ENCODE measurements at places on chromosomes 6 and 20.

- no peak for DNase-seq
These were observed 38.2 kb downstream of the CAP2 start for GRCh38 chr6:17431581-17431980.

DNA sequence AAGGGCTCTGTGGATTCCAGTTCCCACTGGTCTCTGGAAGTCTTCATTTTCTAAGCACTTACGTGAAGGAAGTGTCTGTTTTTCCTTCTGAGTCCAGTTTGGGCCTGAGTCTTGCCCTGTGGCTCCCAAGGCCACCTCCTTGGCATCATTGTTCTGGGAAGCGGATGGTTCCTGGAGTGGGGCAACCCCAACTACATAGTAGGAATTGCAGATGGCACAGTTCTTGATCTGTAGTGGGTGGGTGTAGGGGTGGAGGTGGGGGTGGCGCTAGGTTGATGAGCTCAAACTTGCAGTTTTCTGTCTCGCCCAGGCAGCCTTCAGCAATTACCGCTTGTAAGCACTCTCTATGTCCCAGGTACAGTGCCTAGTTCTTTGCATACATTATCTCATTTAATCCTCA is 7.2 kb upstream of the FERMT1 start:
- no peak for DNase-seq

GRCh38 chr20:23889775-23890187 is 10.2 kb upstream of the CST5 start:
- DNase-seq = peak; percentile 27

- DNase-seq = no peak
These were observed 24.5 kb upstream of the ARMH2 start for GRCh38 chr6:24823185-24823584.

DNA sequence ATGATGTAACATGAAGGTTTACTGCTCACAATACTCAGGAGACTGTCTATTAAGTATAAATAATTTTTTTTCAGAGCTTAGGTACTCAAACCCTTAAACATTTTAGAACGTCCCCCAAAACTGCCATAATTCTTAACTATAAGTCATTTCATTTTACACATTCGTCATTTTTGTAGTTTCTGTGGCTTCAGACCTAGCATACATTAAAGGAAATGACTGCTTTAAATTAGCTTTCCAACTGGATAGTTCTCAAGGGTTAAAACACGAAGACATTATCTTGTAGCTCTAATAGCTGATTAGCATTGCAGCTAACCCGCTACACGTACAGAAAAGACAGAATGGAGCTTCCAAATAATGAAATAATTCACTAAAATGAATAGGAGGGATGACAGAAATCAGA is 24.9 kb upstream of the PLN start:
- no peak for DNase-seq

- DNase-seq = no peak
These were observed 59.5 kb downstream of the CBFA2T2 start for GRCh38 chr20:33549229-33549999.

- DNase-seq = no peak
These were observed 35.1 kb downstream of the EYS start for GRCh38 chr6:65671922-65672321.

DNA sequence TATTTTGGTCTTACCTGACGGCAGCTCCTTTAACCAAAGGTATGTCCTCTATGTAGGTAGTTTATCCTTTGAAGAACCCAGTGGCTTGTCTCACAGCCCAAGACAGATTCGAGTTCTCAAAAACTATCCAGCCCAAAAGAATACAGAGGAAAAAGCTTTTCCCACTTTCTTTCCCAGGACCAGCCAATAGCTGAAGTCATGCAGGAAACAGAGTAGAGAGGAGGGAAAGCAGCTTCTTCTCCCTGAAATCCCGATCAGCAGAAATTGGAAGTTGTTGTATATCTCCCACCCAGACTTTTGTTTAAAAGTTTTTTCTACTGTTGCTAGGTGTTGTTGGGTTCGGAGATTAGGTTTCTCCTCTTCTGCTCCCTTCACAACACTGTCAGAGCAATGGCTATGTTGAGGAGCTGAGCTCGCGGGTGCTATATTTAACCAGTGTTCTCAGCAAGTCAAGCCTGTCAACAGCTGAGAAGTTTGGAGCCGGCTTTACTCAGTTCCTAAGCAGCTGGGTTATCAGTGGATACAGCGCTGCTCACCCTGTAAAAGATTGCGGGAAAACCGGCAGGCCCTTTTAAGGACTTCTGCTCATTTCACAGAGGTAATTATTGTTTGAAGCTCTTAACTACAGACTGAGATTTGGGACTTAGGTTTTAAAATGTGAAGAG is at the start of gene FILIP1:
Gene FILIP1 (minus strand): TSS at position 401 of the 665 bp plus-strand sequence. CDS start 78,828 bp downstream, outside the sequence.
- DNase-seq = no peak

DNA sequence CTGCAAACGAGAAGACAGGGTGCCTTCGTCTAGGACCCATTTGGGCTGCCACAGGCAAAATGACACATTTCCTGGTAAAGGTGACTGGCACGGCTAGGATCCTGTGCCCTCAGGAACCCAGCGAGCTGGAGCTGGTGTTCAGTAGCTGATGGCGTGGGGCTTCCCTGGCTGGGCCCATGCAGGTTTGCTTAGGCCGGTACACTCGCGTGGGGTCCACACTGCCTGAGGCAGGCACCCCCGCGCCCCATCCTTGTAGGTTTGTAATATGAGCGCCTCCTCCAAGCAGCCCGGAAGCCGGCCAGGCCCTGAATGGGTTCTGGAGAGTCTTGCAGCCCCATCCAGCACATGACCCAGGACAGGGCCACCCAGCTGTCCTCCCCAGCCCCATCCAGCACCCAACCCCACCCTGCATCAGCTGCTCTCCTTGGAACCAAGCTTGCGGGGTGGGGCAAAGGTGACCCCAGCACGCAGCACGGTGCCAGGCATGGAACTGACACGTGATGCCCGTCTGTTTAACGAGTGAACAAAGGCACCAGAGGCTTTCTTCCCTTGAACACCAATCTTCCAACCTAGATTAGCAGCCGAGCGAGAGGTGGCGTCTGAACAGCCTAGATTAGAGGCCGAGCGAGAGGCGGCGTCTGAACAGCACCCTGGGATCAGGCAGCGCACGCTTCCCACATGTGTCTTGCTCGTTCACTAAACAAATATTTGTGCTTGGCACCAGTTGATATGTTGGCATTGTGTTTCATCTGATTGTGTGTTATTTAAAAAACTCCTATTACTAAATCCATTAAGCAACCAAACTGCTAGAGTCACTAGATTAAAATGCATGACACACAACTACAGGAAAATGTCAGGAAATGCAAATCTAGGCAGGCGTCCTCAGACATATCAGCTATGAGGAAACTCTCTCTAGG is 112.1 kb downstream of the DLL1 start:
- DNase-seq = no peak

DNA sequence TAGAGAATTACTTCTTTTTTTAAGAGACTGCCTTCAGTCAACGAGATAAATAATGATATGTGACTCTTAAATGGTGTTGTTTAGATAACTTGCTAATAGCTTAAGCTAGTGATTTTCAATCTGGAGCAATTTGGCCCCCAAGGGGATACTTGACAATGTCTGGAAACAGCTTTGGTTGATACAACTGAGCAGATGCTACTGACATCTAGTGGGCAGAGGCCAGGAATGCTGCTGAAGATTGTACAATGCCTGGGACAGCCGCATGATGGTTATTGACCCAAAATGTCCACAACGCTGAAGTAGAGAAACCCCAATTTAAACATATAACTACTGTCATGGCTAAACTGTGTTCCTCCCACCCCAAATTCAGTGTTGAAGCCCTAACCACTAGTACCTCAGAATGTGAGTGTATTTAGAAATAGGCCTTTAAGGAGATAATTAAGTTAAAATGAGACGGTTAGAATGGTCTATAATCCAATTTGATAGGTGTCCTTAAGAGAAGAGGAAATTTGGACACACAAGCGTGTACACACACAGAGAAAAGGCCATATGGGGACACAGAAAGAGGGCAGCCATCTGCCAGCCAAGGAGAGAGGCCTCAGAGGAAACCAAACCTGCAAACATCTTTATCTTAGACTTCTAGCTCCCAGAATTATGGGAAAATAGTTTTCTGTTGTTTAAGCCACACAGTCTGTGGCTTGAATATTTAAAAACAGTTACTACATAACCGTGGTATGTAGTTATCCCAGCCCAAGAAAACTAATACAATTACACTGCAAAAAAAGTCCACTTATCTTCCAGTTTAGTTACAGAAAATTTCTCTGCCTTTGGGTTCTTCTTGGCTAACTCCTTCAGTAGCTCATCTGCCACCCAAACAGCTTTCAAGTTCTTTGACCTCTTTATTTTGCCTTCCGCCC is 22.2 kb downstream of the RWDD2A start:
- peak; percentile 7 for DNase-seq

DNA sequence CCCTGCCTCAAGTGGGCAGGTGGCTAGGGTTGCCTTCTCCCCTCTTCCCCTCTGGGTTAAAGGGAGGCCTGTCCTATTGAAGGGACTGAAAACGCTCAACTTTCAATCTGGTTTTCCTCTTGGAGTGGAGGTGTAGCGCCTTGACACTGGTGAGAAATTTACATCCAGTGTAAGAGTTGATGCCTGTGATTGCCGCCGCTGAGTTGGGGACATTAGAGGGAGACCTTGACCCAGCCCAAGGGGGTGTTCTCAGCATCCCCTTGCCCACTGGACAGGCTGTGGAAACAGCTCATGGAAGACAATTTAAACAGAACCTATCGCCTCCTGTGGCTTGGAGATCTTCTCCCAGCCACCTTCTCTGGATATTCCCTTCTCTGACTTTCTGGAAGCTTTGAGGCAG is 61.6 kb downstream of the SLC24A3 start:
- no peak for DNase-seq

- DNase-seq = no peak
These were observed 45.7 kb downstream of the TINAG start for GRCh38 chr6:54353975-54354374.

- DNase-seq = no peak
These were observed 57.8 kb upstream of the KLHL31 start for GRCh38 chr6:53723331-53723730.

DNA sequence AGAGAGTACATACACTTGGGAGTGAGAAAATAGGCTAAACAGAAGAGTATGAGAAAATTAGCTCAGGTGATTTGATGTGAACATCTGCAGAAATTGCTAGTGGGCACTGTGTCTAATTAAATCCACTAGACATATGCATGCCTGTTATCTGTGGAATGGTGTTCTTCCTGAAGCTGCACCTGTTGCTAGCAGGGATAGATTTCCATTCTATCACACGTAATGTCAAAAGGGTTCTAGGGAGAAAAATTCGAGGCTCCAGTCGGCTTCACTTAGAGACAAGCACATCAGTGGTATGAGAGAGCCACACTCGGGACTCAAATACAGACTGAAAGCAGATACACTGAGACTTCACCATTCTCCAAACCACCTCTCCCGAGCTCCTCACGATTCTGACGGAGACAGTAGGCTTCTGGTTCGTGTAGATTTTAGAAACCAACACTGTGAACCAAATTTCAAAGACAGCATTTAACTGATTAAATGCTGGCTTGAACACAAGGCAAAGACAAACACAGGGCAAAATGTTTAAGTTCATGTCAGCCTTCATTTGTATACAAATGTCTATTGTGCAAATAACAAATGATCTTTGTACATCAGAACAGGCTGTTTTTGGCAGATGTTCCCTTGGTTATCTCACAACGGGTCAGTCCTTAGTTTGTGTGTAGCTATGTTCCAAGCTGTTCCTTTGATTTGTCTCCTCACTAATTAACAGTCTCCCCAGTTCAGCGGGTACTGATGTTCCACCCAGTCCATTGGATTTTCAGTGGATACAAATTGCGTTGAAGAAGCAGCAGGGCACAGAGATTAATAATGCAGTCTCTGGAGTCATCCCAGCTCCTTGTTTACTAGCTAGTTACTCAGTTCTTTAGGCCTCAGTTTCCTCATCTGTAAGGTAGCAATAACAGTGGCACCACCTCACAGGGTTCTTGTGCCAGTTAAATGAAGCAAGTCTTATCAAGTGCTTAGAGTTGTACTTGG is 131.0 kb upstream of the IFNGR1 start:
- no peak for DNase-seq

DNA sequence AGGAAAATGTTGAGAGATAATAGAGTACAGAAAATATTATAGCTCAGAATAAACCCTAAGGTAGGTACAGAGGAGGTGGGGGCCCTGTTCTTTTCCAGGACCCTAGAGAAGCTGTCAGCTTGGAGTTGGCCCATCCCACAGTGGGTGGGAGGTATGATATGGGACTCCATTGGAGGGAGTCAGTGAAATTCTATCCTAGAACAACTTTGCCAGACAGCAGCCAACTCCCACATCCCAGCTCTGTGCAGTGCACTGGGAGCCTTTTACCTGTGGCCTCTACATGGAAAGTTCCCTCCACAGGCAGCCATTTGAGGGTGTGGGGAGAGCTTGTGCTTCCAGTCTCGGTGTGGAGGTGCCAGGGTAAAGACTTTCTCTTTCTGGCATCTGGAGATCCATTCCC is 36.8 kb upstream of the CLIC5 start:
- DNase-seq = no peak

DNA sequence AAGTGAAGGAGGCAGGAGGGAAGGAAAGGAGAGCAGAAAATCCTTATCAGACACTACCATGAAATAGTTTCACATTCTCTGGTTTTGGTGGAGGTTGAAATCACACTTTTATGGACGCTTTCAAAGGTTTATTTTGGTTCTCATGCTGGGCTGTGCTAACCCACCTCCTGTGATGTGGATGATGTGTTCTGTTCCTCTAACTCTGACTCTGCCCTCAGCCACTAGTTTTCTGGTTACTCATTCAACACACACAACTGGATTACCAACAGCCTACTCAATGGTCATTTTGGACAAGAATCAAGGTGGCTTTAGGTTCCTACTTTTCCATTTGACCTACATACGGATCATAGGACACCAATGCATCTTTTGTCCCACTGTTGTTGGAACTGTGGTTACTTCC is 522.1 kb upstream of the BTBD3 start:
- no peak for DNase-seq

DNA sequence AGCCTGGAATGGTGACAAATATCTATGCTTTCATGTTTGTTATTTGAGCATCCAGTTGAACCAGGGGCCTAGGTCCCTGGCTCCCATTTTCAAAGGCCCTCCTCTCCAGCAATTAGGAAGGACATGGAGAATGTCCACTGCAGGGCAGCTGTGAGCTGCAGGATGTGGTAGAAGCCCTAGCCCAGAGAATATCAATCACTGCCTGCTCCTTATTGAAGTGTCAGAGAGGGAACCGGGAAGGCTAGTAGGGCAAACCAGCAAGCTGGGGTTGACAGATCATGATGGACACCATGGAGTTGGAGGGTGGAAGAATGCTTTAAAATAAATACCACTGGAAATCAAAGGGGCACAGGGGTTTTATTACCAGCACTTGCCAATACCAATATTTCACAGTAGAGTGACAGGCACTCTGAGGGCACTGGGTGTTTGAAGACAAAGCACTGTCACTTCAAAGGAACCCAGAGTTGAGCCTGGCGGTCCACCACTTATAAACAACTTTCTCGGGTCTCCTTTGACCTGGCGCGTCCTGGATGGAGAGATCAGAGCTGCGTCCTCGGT is 47.7 kb downstream of the ZNF831 start:
- no peak for DNase-seq

GRCh38 chr20:10672624-10673127 is 1.1 kb downstream of the JAG1 start:
- no peak for DNase-seq

DNA sequence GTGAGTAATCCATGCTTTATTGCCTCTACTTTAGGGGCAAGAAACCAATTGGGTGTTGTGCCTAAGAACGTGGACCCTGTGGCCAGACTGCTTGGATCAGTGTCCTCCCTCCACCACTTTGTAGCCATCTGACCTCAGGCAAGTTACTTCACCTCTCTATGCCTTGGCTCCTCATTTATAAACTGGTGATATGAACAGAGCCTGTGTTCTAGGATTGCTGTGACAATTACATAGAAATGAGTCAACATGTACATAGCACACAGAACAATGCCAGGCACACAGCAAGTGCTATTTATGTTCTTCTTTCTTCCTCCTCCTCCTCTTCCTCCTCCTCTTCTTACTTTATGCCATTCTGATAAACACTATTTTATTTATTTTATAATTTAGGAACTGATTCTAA is 339.4 kb downstream of the CD83 start:
- DNase-seq = no peak
